ENCODE measurements at places on chromosomes 1 and 21. TPM values are rescaled to one million over a fixed set of nuclear protein-coding genes. Genes with fewer than 3 reads are reported as not detected.

- DNase-seq, result no peak
Measured at GRCh38 chr1:48784301-48784700, 7.6 kb upstream of the BEND5 start.

DNA sequence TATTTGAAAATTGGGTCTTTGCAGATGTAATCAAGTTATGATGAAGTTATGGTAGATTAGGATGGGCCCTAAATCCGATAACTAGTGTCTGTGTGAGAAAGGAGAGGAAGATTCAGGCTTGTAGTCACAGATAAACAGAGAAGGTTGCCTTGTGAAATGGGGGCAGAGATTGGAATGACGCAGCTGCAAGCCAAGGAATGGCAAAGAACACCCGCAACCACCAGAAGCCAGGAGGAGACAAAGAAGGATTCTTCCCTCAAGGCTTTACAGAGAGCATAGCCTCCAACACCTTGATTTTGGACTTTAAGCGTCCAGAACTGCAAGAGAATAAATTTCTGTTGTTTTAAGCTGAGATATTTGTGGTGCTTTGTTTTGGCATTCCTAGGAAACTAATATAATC, 35.4 kb upstream of the COL24A1 start:
- DNase-seq, result no peak

GRCh38 chr1:164838786-164839185, 279.8 kb downstream of the PBX1 start:
- DNase-seq, result no peak

DNA sequence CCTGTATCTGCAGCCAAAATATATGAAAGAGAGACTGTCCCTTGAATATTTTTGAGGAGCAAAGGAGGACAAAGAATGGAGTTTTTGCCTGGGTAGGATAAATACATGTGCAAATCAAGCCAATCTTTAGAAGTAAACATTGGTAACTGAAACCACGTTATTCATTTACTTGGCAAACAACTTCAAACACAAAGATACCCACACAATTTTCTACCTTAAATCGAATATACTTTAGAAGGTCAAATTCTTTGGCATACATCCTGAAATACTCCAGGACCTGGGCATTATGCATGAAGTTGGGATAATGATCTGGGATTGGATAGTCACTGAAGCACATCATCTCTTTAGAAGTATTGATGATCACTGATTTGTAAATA, 9.6 kb downstream of the FMO5 start:
- no peak for DNase-seq

GRCh38 chr1:200891774-200892157, 2.9 kb upstream of the INAVA start:
- DNase-seq, result no peak

GRCh38 chr1:5989731-5990271, 2.4 kb downstream of the NPHP4 start:
- DNase-seq, result no peak

DNA sequence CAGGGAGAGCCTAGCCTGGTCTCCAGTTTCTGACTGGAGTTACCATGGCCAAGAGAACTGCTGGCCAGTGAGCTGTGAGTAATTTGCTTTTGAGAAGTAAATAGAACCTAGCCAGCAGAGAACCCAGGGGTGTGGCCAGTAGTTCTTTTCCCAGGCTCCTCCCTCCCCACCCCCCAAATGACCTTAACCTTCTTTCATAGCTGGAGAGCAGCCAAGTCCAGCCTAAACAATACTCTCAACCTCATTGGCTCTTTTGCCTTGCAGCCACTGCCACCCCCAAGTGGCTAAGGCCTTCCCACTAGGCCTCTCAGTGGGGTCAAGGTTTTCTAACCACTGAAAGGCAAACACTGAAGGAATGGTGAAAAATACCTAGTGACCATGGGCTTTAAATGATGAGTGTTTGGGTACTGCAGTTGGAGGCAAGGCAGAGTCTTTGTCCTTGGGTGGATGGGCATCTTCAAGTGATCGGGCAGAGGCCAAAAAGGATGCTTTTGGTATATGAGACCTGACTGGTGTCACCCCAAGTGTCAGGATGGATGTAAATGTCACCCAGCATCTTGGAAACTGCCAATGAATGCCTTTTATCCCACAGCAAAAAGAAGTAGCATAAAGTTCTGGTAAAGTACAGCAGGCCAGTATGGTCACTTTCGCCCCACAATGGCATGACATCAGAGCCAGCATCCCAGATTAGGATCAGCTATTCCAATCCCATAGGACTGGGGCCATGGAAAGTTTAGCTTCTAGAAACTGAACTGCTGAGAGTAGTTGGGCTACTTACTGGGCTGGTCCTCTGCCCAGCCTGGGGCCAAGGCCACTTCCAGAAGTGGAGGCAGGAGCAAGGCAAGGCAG, 3.5 kb upstream of the PIGV start:
- peak; percentile 81 for DNase-seq

The MROH7 gene
- total RNA-seq, result 72.7 TPM

DNA sequence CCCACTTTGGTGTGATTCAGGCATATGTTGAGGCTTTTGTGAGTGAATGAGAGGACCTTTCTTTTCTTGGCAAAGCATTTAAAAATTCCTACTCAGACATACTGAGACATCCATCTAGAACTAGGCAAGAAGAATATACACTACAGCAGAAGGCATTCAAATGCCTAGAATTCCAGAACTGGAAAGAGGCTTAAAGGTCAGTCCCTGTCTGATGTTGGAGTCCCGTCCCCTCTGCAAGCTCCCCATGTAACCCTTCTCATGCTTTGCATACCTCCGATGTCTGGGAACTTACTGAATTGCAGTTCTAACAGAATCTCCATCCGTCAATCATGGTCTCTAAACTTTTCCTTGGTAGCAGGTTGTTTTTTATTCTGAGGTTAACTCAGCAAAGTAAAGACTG, 152.9 kb downstream of the ATP6V1G3 start:
- no peak for DNase-seq

GRCh38 chr1:209749670-209750323, 6.1 kb upstream of the TRAF3IP3 start:
- no peak for DNase-seq

The AMY1C gene
- total RNA-seq, result 1.7 TPM

GRCh38 chr1:175818929-175819328, 75.5 kb upstream of the TNR start:
- no peak for DNase-seq
